ENCODE measurements at places on chromosomes 3 and 15.
A peak's percentile ranks its signal among the peaks of the same experiment; 100 is the strongest.

- DNase-seq, result no peak
Measured at GRCh38 chr3:54087581-54088410, 34.6 kb upstream of the CACNA2D3 start.

- DNase-seq, result no peak
Measured at GRCh38 chr3:113268311-113268710, 57.0 kb downstream of the BOC start.

DNA sequence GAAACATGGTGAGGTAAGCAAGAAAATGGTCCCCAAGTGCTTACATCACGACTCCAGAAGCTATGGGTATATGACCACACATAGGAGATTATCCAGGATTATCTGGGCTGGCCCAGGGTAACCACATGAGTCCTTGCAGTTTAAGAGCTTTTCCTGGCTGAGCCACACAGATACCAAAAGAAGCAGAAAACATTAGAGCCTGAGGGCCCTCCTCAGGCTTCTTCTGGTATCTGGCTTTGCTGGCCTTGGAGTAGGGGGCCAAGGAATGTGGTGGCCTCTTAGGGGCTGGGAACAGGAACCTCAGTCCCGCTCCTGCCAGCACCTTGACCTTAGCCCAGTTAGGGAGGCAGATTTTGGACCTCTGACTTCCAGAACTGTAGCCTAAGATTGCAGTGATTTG is 259.1 kb downstream of the KCNMB2 start:
- DNase-seq, result no peak

- DNase-seq, result no peak
Measured at GRCh38 chr3:191889756-191890155, 428.8 kb downstream of the PYDC2 start.

DNA sequence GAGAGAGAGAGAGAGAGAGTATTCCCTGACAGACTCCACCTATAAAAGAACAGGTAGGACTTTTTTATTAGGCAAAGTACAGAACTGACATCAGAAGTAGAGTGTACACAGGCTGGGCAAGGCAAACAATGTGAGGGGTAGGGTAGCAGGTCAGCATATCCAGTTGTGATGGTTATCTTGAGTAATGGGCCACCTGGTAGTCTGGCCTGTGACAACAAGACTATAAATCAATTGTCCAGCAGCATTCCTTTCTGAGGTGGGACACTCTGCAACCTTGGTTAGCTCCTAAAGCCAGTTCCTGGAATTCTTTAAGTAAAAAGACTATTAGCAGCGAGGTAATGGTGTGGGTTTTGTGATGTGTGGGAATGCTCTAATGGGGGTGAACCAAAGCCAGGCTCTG is 14.9 kb upstream of the TMCC1 start:
- DNase-seq, result no peak

GRCh38 chr15:70954171-70954570 is 61.5 kb downstream of the LRRC49 start:
- no peak for DNase-seq

GRCh38 chr15:39228889-39229288 is 352.0 kb upstream of the THBS1 start:
- DNase-seq, result no peak

GRCh38 chr3:45596290-45596791 is 1.8 kb downstream of the LIMD1 start:
- no peak for DNase-seq

DNA sequence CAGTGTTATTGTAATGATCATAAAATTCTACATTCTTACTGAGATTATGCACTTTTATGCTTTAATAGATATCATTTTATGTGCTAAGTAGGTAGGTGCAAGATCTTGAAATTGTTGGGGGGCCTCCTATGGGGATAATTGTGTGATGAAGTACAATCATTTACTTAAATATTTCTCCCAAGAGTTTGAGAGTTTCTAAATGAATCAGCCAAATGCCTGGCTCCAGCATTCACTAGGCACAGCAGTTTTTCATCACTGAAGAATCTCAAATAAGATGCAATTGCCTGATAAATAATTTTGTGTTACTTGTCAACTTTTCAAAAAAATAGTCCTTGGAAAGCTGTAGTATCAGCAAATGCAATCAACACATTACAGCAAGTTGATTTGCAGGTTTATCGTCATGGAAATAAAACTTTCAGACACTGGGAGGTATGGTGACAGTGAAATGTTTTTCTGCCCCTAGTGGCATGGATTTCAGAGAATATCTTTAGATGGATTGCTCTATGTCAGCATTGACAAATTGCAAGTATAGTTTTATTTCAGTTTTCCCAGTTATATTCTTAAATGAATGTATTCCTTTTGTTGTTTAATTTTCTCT is 167.1 kb downstream of the NEK11 start:
- DNase-seq, result no peak

DNA sequence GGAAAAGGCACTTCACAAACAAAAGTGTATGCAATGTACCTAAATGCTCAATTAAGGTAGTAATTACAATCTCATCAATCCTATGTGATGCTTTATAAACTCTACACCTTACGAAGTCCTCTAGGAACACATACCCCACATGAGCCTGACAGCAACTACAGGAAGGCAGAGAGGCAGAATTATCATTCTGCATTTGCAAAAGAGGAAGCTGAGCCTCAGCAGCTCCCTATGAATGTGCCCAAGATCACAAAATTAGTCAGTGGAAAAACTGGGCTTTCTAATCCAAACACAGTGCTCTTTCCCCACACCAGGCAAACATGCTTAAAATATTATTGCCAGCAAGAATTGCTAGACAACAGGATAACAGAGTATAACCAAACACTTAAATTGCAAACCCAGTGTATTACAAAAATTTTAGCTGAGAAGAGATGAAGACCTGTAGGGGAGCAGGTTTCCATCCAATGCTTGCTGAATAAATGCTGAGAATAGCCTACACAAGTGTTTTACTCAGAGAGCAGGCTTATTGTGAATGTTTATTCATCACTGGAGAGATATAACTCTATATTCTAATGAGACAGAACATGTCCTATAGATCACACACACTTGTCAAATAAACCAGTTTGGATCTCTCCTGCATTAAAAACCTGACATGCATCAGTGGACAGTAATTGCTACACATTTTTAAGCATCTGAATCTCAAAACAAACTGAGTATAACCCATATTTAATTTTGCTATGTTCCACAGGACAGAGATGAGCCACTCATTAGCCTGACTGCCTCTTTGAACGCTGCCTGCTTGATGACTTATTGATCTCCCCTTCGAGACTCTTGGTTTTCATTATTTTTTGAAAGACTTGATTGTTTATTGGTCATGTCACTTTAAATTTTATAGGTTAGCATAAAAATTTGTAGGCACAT is 62.2 kb downstream of the PLCH1 start:
- no peak for DNase-seq

DNA sequence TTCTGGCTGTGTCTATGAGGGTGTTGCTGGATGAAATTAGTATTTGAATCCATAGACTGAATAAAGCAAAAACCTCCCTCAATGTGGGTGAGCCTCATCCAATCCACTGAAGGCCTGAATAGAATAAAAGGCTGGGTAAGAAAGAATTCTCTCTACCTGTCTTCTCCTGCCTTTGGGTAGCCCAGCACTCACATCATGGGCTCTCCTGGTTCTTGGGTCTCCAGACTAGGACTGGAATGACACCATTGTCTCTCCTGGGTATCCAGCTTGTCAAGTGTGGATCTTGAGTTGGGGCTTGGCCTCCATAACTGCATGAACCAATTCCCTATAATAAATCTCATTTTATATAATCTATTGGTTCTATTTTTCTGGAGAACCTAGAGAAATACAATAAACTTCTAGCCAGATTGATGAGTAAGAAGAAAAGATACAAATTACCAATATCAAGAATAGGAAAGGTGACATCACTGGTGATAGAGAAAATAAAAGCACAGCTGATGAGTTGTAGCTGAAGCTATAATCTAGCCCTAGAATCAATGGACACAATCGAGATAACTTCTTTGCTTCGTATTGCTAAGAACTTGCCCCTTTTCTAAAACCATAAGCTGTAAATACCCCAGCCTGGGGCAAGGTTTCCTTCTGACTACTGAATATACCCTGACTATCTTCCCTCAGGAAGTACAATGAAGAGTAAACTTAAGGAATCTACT is 106.4 kb downstream of the ANO10 start:
- peak; percentile 65 for DNase-seq

GRCh38 chr15:68487087-68487843 is 55.3 kb upstream of the ITGA11 start:
- no peak for DNase-seq

GRCh38 chr3:58175437-58176184 is 35.2 kb downstream of the DNASE1L3 start:
- DNase-seq, result no peak

DNA sequence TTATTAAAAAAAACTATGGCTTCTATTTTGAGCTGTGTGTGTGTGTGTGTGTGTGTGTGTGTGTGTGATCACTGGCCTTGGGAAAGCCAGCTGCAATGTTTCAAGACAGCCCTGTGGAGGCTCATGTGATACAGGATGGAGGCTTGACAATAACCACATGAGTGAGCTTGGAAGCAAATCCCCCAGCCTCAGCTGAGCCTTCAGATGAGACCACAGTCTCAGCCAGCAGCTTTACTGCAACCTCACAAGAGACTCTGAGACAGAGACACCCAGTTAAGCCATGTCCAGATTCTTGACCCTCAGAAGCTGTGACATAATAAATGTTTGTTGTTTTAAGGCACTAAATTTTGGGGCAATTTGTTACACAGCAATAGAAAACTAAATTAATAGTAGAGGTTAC is 52.5 kb downstream of the GRK7 start:
- no peak for DNase-seq

- no peak for DNase-seq
Measured at GRCh38 chr3:98048586-98048985, 13.5 kb upstream of the GABRR3 start.

DNA sequence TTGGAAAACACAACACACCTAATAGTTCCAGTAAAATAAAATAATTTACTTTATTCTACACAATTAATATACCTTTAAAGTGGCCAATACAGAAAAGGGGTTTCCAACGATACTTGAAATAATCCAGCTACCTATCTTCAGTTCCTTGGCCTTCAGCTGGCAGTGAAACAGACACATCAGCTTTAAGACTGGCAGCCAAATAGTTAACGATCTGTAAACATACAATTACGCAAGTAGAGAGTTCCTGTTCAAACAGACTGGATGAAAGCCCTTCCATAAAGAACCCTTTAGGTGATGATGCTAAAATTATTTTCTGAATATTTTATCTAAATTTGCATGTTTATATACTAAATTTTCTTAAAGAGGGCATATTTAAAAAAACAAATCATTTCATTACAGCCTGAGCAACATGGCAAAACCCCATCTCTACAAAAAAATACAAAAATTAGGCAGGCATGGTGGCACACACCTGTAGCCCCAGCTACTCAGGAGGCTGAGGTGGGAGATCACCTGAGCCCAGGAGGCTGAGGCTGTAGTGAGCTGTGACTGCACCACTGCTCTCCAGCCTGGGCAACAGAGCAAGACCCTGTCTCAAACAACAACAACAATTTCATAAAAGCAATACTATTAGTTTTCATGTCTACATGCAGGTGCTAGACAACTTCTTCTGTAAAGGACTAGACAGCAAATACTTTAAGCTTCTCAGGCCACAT is 12.9 kb downstream of the DYNC1LI1 start:
- no peak for DNase-seq

DNA sequence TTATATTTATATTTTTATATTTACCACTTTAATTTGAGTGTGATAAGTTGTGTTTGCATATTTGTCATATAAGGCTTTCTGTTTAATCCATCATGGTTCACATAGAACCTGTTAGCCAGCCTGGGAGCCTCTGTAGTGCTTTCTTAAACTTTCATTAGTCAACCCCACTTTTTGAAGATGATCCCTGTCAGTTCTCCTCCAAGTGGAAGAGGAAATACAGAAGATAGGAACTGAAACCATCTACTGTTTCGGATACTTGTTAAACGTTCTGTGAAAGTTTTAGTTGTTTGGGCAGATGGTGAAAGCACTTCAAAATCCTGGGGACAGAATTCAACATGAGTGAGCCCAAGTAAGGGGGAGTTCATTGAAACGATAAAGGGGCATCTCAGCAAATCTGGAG is 4.6 kb upstream of the SAMMSON start:
- DNase-seq, result no peak

GRCh38 chr3:134885877-134886621 is 91.0 kb downstream of the EPHB1 start:
- DNase-seq, result peak; percentile 28

DNA sequence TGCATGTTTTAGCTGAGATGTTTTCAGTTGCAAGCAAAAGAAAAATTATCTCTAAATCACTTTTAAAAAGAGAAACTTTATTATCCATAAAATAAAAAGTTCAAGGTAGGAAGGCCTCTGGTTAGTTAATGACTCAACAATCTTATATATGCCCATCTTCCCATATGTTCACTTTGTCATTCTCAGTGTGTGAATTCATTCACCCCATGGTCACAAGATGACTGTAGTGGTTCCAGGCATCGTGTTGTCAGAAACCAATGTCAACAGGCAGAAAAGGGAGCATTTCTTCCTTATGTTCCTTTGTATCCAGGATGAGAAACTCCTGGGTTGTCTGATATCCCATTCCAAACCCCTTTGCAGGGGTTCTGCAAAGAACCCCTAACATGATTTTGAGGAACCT is 119.9 kb upstream of the RAP2B start:
- peak; percentile 26 for DNase-seq

GRCh38 chr15:64892847-64893403 is 18.8 kb upstream of the ANKDD1A start:
- peak; percentile 61 for DNase-seq

- peak; percentile 56 for DNase-seq
Measured at GRCh38 chr15:93164409-93164808, 75.4 kb upstream of the RGMA start.

DNA sequence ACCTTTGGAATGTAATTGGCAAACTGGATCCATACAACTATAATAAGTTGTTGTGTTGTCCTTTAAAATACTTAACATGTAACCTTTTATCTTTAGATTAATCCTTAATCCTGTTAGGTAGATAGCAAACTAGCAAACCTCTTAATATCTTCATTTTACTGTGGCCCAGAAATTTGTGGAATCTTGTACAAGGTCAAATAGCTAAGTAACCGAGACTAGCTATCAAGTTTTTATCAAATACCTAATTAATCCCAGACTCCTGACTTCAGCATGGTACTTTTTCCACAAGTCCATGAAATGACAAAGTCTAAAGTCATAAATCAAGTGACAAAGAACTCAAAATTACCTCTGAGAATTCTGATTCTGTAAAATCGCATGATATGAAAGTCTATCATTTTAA is 4.4 kb downstream of the GATM start:
- DNase-seq, result no peak

- DNase-seq, result no peak
Measured at GRCh38 chr3:32596909-32597369, 26.3 kb upstream of the DYNC1LI1 start.

GRCh38 chr3:45623393-45623792 is 28.8 kb downstream of the LIMD1 start:
- DNase-seq, result no peak

- DNase-seq, result no peak
Measured at GRCh38 chr3:196523841-196524240, 8.7 kb upstream of the SMCO1 start.

- DNase-seq, result peak; percentile 83
Measured at GRCh38 chr3:46269556-46269955, 27.3 kb downstream of the CCR3 start.
